ENCODE measurements at places on chromosomes 3 and 15.

- DNase-seq = no peak
Measured at GRCh38 chr3:7146529-7146928, 285.6 kb downstream of the GRM7 start.

GRCh38 chr3:31114929-31115283 is 220.4 kb upstream of the GADL1 start:
- no peak for DNase-seq

GRCh38 chr15:91973481-91973880 is 120.0 kb downstream of the SLCO3A1 start:
- DNase-seq = no peak

DNA sequence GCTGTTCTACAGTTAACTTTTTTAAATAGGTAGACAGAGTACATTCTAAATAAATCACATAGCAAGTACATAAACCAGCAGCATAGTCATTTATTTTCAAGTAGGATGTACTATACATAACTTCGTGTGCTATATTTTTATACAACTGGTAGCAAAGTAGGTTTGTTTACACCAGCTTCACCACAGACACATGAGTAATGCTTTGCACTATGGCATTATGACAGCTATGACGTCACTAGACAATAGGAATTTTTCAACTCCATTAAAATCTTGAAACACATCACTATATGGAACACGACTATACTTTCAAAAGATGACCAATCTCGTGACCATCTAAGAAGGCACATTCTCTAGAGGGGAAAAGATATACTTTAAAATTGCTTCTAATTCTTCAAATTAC is 3.5 kb downstream of the TEX55 start:
- no peak for DNase-seq

- DNase-seq = no peak
Measured at GRCh38 chr3:24110051-24110450, 165.0 kb downstream of the NR1D2 start.

- no peak for DNase-seq
Measured at GRCh38 chr3:45333549-45333948, 54.8 kb upstream of the LARS2 start.

Data from urothelium cell line (cell line).